NCI-H524 treated with DMSO at 0.1 percent for 48 hours (cell line): ENCODE measurements at places on chromosomes 3 and 15.

GRCh38 chr3:20128358-20128757, 57.6 kb downstream of the SGO1 start:
- DNase-seq: no peak

DNA sequence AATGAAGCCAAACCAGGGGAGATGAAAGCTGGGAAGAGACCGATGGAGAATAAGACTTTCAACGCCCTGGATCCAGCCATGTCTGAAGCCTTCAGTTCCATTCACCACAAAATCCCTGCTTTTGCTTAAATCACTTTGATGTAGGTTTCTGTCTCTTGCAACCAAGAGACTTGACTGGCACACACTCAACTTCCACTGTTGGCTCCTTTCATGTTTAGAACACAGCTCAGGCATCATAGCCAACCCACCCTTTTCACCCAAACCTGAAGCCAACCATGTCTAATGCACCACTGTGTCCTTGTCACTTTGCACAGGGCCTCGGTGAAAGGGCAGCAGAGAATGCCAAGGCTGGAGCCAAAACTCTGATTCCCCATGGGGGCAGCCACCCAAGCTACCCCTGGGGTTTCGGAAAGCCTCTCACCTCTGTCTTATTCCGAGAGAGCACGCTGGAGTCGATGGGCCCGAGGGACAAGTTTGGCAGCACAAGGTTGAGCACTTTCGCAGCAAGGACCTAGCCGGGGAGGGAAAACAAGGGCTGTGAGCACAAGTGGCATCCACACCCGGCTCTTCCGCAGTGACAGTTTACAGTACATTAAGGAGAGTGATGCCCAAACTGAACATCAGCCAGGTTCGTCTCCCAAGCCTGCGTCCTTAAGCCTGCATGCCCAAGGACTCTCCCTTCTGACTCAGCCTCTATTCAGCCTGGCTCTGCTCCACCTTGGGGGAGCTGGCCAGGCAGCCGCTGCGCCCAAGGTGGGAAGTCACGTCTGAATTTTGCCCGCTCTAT, 37.6 kb downstream of the ABTB1 start:
- no peak for DNase-seq

DNA sequence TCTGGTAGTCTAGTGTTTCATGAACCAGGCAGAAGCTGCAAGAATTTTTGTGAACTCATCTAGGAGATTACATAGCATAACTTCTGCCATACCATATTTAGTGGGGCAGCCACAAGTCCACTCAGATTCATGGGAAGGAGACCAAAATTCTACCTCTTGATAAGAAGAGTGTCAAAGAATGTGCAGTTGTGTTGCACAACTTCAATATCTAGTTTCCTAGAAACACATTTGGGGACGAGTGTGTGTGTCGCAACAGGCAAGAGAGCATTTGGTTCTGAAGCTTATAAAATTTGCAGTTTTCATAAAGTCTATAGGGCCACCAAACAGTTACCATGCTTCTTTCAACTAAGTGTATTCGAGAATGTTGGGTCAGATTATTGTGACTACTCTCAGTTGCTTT, 115.3 kb downstream of the KCNH8 start:
- no peak for DNase-seq

DNA sequence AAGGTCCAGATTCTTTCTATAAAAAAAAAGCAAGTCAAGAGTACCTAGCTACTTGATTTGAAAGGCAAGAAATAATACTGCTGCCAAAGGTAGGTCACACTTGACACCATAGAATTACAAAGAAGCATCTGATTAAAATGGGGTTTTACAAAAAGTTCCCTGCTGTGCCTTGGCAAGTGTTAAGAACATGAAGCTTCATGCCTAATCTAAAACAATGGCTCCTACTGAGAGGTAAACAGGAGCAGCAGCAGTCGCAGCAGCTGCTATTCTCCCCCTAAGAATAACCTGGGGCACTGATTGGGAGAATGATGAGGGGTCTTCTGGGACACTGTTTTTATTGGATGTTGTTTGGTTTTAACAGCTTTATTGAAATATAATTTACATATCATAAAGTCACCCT, 14.1 kb downstream of the UBP1 start:
- DNase-seq: no peak

DNA sequence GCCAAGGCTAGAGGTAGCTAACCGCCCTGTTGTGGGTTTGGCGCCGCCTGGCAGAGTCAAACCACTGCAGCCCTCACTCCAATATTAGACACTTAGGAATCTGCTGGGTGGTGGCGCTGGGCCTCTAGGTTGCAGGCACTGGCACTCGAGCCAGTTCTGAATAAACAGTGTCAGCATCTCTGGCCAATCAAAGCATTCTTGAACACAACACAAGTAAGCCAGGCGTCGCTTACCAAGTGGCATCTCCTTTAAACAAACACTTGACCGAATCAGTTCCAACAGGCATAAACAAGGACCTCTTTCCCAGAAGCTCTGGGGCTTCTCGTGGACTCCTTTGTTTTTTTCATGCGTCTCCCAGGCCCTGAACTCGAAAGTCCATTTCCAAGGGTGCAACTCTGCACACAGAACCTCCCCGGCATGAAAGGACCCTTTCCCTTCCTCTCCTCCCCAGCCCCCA, 82.3 kb downstream of the LRIG1 start:
- DNase-seq: no peak

GRCh38 chr3:58555203-58555602, 18.2 kb upstream of the ACOX2 start:
- no peak for DNase-seq

- peak; percentile 97 for DNase-seq
Measured at GRCh38 chr3:194364652-194365434, 4.7 kb downstream of the LRRC15 start.

GRCh38 chr3:54957711-54958110, 29.9 kb upstream of the LRTM1 start:
- DNase-seq: no peak

GRCh38 chr15:31230630-31231485, 95.8 kb upstream of the KLF13 start:
- DNase-seq: no peak

GRCh38 chr3:110577854-110578253, 493.8 kb upstream of the NECTIN3 start:
- DNase-seq: no peak

DNA sequence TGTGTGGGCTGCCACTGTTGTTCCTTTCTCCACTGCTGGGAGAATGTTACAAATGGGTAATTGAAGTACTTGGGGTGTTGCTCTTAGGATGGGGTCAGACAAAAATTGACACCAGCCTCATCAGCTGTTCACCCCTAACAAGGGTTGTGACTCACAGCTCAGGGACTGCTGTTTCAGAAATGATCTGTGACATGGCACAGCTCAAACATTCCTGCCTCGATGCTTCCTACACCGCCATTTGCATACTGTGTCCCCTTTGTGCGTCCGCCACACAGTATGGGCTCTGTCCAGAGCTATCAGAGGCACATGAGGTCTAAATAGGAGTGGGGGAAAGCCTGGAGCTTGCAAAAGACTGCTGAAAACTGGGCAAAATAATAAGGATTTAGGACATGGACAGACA, 43.9 kb downstream of the CCNL1 start:
- DNase-seq: no peak

DNA sequence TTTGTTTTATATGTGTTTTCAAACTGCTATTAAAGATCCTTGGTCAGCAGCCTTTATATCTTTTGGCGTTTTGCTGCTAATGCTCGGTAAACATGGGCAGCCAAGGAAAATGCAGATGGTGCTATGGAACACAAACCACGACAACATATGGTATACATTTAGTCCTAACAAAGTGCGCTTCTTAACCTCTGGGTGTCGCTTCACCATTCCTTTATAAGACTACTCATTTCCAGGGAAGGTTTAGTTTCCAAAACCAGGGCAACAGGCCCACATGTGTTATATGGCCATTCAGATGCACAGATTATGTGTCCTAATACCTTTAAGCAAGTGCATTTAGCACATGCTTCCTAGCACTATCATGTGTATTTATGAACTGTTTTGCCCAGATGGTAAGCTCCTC, 14.7 kb downstream of the SHOX2 start:
- DNase-seq: peak; percentile 72

- no peak for DNase-seq
Measured at GRCh38 chr3:45417930-45418847, 29.8 kb downstream of the LARS2 start.

- DNase-seq: no peak
Measured at GRCh38 chr3:29026286-29026685, 254.6 kb upstream of the RBMS3 start.
